Fibroblast of upper back skin (primary cell): ENCODE measurements at places on chromosomes 6 and 20.

DNA sequence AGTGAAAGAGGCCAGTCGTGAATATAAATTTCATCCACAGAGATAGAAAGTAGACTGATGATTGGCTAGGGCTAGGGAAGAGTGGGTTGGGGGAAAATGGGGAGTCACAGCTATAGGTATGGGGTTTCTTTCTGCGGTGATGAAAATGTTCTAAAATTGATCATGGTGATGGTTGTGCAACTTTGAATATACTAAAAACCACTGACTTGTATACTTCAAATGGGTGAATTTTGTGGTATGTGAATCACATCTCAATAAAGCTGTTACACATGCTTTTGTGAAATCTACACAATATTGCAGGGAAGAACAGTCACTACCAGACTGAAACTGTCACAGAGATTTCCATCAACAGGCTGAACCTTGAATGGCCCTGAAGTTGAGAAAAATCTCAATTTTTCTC is 61.5 kb downstream of the LYRM4 start:
- no peak for DNase-seq

GRCh38 chr6:154352898-154353585 is 3.6 kb downstream of the IPCEF1 start:
- no peak for DNase-seq

DNA sequence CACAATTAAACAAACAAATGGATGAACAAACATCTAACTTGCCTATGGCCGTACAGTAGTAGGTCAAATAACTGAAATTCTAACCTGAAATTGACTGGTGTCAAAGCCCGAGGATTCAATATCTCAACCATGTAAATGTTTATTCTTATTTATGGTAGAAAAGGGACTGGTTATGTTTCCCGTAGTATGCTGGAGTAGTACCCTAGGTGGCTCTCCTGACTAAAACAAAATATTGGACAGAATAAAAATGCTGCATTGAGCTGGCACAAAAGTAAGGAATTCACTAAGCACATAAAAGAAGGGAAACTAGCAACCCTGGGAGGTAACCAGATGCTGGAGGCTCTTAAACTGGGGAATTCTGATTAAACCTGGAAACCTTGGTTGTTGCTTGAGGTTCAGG is 117.1 kb upstream of the PREP start:
- peak; percentile 31 for DNase-seq

- DNase-seq, result no peak
Measured at GRCh38 chr6:169975286-169975685, 223.9 kb downstream of the ERMARD start.

GRCh38 chr6:168709991-168710390 is 269.0 kb downstream of the SMOC2 start:
- DNase-seq, result no peak

GRCh38 chr6:1599469-1599868 is 10.2 kb upstream of the FOXC1 start:
- DNase-seq, result no peak

- peak; percentile 47 for DNase-seq
Measured at GRCh38 chr20:62616728-62617621, 25.3 kb upstream of the SLCO4A1 start.
